ENCODE measurements at places on chromosomes 7 and 10. TPM values are rescaled to one million over a fixed set of nuclear protein-coding genes. Genes with fewer than 3 reads are reported as not detected.
A peak's percentile ranks its signal among the peaks of the same experiment; 100 is the strongest.

DNA sequence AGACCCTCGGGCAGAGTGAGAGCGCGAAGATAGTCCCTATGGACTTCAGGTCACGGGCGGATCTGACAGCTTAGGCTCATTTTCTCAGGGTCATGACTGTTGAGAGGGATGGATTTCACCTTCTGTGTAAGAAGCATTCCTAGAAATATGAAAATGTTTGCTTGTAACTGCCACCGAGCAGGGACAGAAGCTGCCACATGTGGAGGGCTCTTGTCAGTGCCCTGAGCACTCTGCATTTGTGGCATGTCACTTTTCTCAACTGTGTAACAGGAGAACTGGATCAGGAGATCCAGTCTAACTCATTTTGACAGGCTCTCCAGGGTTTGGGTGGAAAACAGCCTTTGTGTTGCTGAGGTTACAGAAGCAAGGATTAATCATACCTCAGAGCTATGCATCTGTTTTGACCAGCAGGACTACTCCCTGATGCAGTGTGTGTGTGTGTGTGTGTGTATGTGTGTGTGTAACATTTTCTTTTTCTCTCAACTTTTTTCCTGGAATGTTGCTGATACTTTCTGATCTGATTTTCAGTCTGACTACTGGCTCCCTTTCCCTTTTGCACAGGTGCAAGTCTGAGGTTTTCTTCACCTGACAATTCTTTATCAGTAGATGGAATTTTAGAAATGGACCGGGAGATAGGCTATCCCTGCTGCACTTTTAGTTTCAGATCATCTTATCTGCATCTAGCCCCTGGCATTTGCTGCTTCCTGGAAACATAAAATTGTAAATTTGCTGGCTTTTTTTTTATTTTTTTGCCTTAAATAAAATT lies 183.3 kb downstream of the STK31 start:
- DNase-seq: no peak

DNA sequence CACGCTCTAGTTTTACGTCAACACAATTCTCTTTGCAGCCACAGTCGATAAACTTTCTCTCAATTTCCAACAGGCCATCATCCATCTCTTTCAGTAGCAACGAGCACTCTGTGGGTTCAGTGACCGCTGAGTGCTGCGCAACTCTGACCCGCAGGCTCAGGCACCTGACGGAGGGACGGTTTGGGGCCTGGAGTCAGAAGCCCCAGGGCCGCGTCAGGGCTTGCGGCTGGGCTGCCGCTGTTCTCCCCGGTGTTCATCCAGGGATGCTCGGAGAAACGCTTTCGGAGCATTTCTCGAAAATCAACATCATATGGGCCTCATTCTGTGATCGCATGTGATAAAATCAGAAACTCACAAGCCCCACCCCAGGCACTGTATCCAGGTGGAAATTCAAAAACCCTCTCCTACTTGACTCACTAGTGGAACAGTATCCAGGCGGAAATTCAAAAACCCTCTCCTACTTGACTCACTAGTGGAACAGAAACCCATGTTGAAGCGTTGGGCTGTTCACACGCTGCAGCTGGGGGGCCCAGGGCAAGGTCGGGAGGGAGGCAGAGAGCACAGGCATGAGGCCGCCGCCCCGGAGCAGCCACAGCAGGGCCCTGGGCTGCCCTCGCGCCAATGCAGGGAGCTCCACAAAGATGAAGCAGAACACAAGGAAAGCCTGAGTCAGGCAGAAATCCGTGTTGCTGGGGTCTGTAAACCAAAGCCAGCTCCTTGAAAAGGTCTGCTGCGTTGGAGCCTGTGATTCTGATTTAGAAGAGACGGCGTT lies 73.3 kb upstream of the NKX6-2 start:
- DNase-seq: no peak

GRCh38 chr7:11436316-11436715 lies 395.7 kb downstream of the THSD7A start:
- no peak for DNase-seq

DNA sequence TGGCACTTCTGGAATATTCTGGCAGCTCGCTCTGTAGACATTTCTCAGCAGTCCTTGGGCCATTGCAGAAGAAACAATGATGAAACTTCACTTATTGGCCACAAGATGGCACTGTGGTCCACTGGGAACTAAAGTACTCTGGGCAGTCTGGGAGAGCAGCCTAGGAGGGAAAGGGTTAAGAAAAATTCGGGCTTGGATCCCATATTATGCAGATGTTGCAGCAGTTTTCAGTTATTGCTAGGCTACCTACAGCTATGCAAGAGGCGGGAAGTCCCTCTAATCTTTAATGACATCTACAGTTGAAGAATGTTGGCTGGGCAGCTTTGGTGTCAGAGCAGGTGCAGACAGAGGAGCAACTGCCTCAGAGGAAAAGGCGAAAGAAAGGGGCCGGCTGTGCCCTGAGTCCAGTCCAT lies 201.7 kb upstream of the PRSS58 start:
- DNase-seq: peak; percentile 51

DNA sequence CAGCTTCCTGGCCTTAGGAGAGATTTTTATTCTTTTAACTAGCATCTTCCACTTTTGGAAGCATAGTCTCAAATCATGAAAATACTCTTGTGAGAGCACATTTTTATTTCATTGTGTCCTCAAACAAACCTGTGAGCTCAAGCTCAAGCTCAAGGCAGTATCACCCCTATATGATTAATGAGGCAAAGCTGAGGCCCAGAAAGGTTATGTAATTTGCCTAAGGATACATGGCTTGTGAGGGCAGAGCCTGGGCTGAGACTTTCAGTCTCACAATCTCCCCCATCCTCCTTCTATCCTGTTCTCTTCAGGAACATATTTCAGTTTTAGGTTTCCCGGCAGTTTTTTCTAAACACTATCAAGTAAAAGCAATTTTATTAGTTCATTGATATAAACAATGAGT lies 359.5 kb downstream of the PTEN start:
- DNase-seq: no peak

DNA sequence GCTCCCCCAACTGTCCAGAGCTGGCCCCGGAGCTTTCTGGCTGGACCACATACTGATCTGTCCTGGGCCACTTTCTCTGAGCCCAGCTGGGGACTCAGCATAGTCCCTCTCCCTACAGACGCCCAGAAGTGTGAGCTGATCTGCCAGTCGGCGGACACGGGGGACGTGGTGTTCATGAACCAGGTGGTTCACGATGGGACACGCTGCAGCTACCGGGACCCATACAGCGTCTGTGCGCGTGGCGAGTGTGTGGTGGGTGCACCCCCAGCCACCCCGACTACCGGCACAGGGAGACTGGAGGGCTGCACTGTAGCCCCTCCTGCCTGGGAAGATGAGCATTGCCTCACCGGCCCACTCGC lies 41.8 kb downstream of the TBATA start:
- no peak for DNase-seq

DLX5 gene
- polyA plus RNA-seq: not detected

DNA sequence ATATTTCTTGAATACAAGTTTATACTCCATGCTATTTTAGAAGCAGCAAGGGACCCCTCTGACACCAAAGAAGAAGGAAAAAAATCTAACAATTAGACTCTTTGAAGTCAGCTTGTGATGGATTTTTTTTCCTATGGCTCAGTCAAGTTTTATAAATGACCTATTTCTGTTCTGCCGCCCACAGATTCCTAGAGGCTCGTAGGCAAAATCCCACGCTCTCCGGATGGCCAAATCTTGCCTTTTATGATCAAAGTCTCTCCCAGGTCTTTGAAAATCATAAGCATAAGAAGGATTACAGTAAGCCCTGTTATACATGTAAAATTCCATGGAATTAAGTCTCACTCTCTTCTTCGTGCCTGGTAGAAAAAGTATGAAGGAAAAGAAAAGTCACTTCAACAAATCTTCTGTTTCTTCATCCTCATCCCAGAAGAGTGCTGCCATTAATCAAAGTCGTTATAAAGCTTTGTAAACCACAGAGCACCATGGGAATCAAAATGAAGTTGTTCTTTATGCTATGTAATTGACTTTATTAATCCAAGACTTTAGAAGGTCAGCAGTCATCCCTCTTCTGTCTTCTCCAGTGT lies 33.1 kb downstream of the ASB13 start:
- no peak for DNase-seq

- no peak for DNase-seq
These were observed 18.6 kb downstream of the RABGEF1 start for GRCh38 chr7:66758950-66759628.

PRKAR2B gene
- 0.68 TPM for polyA plus RNA-seq

DNA sequence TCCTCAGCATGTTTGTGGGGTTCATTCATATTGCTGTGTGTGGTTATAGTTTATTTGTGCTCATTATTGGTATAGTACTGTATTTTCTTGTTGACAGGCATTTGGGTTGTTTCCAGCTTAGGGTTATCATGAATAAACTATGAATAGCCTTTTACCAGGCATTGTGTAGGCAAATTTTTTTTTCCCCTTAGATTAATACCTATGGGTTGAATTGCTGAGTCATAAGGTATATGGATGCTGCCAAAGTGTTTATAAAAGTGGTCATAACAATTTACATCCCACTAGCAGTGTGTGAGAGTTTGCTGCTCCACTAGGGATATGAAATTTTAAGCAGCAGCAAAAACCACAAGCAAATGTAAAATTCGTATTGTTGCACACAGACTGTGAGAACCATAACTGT lies 175.0 kb downstream of the PLPP4 start:
- DNase-seq: no peak

- no peak for DNase-seq
These were observed 243.1 kb upstream of the SHH start for GRCh38 chr7:156055206-156055822.

- DNase-seq: no peak
These were observed 2.0 kb downstream of the YWHAG start for GRCh38 chr7:76356823-76357222.

RAB18 gene
- 14.3 TPM for polyA plus RNA-seq

CDNF gene
- polyA plus RNA-seq: 2.1 TPM

GRCh38 chr7:135763261-135763660 lies 14.6 kb upstream of the FAM180A start:
- DNase-seq: no peak

GRCh38 chr10:73911553-73912004 lies 647 bp downstream of the PLAU start:
- no peak for DNase-seq

- no peak for DNase-seq
These were observed 42.1 kb downstream of the AMZ1 start for GRCh38 chr7:2729893-2730716.

- no peak for DNase-seq
These were observed 165.5 kb downstream of the CDK14 start for GRCh38 chr7:90761584-90761983.

LBX1 gene
- polyA plus RNA-seq: not detected

ADAM22 gene
- 0.23 TPM for polyA plus RNA-seq
